Epithelial cell of prostate (primary cell): ENCODE measurements at places on chromosomes 2 and 18.

DNA sequence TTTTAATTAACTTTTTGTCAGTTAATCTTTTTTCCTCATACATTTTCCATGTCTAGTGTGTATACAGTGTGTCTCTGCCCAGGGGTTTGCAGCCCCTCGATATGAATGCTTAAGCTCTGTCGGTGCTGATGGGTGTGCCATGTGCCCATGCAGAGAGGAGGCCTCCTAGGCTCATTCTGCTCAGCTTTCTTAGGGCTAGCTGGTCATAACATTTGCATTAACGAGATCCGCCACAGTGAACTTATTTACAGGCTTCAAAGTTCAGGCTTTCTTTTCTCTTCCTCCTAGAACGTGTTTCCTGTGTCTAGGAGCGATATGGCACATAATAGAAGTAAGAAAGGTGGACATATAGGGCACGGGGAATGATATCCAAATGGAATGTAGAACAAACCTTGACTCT is 783.3 kb downstream of the PLCL1 start:
- DNase-seq: no peak

DNA sequence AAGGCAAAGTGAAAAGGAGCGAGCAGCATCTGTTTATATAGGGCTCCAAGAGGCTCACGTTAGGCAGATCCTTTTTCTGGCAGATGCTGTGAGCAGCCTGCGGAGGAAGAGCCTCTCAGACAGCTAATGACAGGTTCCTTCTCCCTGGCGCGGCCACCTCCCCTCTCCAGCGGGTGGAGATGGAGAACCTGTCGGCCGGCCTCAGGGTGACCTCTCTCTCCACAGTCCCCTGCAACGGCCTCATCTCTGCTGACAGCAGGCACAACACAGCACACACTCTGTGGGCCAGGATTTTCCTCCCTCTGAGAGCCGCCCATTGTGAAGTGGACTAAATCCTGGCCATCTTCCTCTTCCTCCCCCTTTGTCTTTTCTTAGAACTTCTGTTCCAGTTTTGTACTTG is 119.8 kb downstream of the PRKCE start:
- no peak for DNase-seq

DNA sequence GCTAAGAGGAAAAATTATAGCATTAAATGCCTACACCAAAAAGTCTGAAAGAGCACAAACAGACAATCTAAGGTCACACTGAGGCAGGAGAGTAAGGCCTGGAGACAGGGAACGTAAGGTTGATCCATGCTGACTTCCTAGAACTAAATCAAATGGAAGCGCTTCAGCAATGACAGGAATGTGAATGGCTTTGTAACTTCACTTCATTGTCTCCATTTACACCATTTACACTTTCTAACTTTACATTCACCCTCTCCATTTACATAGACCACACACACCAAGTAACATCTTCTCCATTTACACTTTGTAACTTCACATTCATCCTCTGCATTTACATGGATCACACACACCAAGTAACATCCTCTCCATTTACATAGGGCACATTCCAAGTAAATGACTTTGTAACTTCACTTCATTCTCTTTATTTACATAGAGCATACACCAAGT is 103.1 kb upstream of the SPATS2L start:
- no peak for DNase-seq

- DNase-seq: no peak
Measured at GRCh38 chr18:51622702-51623101, 425.2 kb upstream of the MEX3C start.

DNA sequence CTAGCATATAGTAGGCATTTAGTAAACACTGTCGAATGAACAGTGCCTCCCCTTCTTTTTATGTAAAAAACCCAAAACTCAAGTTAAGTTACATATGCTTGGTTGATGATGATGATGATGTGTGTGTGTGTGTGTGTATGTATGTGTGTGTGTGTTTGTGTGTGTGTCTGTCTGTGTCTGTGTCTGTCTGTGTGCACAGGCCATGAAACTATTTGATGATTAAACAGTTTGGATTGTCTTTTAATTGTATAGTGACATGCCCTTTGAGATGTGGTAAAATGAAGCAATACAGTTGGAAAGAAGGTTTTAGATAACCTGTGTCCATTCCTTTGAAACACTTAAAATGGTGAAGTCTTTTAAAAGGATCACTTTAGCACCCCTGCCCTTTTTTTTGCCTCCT is 105.6 kb downstream of the MAP4K4 start:
- DNase-seq: no peak

- peak; percentile 3 for DNase-seq
Measured at GRCh38 chr18:42514512-42514911, 559.5 kb downstream of the PIK3C3 start.

GRCh38 chr2:15912203-15912602 is 28.1 kb upstream of the MYCN start:
- DNase-seq: peak; percentile 37

GRCh38 chr2:50408936-50409335 is 623.0 kb downstream of the NRXN1 start:
- no peak for DNase-seq

DNA sequence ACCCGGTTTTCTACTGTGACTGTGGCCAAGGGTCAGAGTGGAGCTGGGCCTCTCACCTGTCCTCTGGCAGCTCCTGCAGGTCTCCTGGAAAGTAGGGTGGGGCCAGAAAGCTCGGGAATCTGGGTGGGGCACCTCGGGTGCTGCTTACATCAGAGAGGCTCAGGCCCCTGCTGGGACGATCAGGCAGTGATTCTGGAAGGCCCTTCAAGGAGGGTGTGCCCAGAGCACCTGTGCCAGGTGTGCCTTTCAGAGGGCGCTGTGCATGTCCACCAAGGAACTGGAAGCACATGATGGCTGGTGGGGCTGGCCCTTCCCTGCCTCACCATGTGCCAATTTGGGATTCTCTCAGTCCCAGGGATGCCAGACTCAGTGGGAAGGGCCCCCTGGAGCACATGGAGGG is 44.0 kb downstream of the ATP6V1C2 start:
- no peak for DNase-seq

GRCh38 chr18:25510096-25510495 is 158.1 kb upstream of the ZNF521 start:
- DNase-seq: no peak

GRCh38 chr2:39703181-39703872 is 37.6 kb downstream of the TMEM178A start:
- no peak for DNase-seq

- no peak for DNase-seq
Measured at GRCh38 chr2:220347626-220348025, 720.2 kb downstream of the SLC4A3 start.

DNA sequence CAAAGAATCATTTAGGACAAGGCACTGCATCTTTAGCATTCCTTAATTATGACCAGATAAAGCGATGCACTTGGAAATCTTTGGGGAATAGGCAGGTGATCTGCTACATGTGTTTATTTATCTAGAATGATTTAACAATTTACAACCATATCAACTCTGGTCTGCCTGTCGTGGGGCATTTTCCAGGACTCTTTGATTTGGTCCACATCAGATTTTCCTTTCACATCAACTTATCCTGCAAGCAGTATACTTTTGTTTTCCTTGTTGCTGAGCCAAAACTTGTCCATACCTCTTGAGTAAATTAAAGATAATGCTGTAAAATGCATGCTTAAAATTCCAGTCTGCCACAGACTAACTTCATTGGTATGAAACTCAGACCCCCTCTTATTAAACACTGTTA is 312.4 kb upstream of the TCF4 start:
- DNase-seq: no peak

DNA sequence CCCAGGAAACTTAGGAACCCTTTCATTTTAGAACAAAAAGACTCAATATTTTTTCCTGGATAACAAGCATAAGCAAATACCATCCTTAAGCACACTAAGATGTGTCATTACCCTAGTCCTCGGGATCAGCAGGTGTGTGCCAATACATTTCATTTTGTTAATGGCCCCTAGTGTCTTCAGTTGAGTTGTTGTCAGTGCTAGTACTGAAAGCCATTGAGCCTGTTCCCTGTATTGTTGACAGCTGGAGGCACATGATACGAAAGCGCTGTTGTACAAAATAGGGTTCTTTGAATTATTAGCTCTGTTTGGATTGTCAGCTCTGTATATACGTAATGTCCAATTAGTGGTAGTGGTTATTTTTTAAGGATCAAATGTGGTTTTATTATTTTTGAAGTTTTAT is 29.5 kb downstream of the VAPA start:
- DNase-seq: no peak

- no peak for DNase-seq
Measured at GRCh38 chr18:323253-323622, 55.4 kb upstream of the THOC1 start.

- DNase-seq: no peak
Measured at GRCh38 chr2:206056286-206056685, 29.7 kb downstream of the INO80D start.

- DNase-seq: no peak
Measured at GRCh38 chr2:148552675-148553331, 91.7 kb upstream of the EPC2 start.

DNA sequence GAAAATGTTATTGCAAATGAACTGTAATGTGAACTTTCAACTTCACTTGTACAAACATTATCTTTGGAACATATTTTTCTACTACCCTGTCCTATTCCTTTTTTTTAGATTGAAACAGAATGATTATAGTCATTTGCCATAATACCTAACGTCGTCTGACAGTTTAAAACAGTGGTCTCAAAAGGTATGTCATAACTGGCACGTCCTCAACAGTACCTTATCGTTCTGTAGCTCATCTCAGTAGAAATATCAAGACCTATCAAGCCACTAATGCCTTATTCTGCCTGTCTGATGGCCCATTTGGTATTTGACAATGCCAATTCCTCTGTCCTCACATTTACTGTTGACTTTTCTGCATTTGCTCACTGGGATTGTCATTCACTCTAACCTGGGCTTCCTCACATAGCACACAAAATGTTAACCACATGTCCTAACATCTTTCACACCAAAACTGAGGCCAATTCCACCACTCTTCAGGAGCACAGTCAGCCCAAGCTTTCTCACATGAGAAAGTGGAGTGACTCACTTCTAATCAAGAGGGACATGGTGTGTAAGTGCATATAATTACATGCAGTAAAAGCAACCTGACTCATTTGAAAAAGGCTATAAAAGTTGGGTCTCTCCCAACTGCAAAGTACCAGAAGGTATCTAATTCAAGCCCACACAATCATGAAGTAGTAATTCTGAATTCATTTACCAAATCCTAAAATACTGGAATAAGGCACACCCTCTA is 34.8 kb downstream of the DNER start:
- no peak for DNase-seq

DNA sequence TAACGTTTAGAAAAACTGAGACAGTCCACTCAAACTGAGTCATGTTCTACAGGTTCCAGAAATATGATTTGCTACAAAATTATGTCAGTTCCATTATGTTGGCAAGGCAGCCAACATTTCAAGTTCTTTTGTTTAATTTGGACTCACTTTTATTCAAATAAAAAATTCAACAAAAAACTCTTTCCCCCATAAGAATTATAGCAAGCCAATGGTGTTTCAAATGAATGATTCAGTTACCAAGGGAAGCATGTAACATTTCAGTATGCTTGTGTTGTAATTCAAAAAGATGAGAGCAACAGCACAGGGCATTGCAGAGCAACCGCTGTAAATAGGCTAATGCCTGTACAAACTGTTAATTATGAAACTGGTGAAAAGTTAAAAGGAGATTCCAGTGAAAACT is 140.8 kb downstream of the FIGN start:
- DNase-seq: no peak

DNA sequence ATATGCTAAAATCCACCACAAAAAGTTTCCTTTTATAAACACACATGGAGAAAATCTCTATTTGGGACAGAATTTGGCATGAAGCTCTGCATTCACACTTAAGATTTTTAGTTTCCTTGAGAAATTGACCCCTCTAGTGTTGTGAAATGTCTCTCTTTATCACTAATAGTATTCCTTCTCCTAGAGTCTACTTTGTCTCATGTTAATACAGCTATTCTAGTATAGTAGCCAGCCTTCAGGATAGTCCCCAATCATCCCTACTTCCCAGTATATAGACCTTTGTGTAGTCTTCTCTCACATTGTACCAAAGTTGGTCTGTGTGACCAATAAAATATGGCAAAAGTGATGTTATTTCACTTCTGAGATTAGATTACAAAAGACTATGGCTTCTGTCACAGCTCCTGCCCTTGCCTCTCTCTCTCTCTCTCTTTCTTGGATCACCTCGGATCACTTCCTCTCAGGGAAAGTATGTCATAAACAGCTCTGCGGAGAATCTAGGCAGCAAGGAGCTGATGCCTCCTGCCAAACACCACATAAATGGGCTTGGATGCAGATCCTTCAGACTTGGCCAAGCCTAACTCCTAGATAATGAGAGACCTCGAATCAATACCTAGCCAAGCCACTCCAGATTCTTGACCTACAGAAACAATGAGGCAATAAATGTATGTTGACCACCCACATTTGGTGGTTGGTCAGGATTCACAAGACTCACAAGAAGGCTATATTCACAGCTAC is 59.7 kb upstream of the NABP1 start:
- DNase-seq: no peak

DNA sequence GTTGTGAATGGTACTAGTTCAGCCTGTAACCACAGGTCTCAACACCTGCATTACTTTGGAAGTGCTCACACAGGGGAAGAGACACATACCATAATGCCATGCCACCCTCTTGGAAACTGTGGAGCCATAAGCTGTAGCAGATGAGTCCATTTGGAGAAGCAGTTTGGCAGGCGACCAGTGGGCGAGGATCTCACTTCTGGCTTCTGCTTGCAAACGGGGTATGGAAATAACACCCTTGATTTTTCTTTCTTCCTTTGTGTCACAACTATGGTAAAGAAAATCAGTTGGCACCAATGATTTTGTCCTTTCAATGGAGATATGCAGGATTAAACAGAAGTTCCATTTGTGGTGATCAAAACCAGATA is 28.6 kb downstream of the APOB start:
- DNase-seq: no peak

GRCh38 chr2:103010306-103010705 is 248.5 kb downstream of the TMEM182 start:
- DNase-seq: no peak

GRCh38 chr2:8803658-8804379 is 33.6 kb downstream of the KIDINS220 start:
- DNase-seq: peak; percentile 96

DNA sequence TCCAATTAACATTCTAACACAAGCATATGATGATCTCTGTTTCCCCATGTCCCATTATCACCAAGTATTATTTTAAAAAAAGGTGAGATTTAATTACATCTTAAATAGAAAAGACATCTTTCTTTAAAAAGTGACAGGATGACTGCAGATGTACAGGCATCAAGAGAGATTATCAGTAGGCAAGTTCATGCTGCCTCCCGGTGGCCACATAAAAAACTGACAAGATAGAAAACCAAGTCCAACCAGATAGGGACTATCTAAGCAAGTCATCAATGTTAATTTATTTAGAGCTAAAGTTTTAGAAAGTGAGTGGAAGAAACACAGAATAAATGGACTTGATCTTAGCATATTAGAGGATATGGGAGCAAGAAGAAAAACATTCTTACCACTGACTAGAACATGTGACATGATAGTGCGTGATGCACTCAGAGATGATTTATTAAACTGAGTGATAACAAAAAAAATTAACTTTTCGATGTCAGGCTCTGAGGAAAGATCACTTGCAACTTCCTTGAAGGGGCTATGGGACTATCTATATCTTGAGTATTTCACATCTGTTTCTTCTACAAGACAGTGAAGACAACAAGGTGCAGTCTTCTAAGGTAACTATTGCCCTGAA is 5.4 kb upstream of the TDRD15 start:
- no peak for DNase-seq

GRCh38 chr2:141162314-141162713 is 968.5 kb downstream of the LRP1B start:
- DNase-seq: no peak
